ENCODE measurements at places on chromosomes 1 and 21.

- no peak for DNase-seq
These were observed 647 bp downstream of the TSEN15 start for GRCh38 chr1:184052194-184052559.

DNA sequence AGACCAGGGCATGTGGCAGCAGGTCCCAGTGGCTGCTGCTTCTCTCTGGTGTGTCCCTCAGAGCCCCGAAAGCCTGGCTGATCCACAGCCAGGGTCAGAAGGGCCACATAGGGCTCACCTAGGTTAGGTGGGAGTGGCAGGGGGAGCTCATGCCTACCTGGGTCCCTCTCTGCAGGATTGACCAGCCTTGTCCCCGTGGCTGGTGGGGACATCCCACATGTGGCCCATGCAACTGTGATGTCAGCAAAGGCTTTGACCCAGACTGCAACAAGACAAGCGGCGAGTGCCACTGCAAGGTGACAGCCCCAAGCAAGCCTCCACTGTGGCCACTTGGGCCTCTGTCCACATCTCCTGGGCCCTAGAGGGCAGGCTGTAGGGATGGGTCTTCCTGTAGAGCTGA is 15.7 kb downstream of the CELSR2 start:
- no peak for DNase-seq

DNA sequence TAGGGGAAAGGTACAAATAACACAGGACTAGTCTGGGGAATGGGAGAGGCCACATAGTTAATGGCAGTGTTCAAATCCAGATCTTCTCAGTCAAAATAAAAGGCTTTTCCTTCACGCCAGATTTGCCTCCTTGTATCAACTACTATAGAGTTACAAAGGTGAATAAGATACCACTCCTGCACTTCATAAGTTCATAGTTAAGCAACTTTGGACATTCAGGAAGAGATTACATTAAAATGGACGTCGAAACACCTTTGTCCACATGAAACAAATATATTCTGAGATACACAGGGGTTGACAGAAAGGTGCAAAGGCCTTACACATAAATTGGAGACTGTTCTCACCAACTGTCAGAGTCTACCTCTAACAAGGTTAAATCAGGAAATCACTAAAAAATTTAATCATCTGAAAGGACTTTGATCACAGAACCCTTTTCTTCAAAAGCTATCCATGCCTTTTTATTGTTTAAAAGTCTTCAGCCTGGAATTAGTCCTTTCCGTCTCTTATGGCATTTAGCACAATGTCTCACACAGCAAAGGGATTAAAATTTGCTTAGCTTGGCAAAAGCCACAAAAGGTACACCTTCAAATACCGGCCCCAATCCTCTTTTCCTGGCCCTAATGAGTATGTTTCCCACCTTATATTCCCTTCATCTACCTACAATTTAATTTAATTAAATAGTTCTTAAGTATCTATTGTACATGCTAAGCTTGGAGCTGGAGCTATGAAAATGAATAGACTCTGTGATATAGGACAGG is 8.1 kb downstream of the F5 start:
- DNase-seq = no peak

DNA sequence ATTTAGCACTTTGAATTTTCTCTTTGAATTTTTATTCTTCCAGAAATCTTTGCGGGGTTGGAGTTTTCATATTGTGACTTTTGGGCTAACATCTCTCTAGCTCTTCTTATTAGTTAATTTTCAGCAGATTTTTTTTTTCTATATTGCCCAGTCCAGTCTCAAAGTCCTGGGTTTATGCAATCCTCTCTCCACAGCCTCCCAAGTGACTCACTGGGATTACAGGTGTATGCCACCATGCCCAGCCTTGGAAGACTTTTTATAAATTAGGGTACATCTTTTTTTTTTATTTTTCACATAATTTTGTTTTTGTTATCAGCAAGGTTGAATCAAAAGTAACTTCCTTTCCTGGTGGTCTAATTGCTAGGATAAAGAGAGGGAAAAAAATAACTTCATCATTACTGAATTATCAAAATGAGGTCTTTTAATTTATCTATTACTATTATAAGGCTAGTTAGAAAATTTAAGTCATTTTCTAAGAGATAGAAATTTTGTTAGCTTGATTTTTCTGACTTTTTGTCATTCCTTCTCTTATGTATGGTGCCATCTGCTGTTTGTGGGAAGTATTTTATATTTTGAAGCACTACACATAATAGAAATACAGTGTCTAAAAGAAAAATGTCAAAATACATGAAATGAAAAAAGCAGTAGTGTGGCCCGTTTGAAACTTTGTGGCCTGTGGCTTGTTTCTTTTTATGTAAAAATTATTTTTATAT is 273.4 kb upstream of the CACYBP start:
- DNase-seq = no peak

Data from ovary (tissue), 10 donors.